ENCODE measurements at places on chromosomes 2 and 18.

GRCh38 chr2:138601458-138602165 is 100.0 kb downstream of the SPOPL start:
- DNase-seq = no peak

DNA sequence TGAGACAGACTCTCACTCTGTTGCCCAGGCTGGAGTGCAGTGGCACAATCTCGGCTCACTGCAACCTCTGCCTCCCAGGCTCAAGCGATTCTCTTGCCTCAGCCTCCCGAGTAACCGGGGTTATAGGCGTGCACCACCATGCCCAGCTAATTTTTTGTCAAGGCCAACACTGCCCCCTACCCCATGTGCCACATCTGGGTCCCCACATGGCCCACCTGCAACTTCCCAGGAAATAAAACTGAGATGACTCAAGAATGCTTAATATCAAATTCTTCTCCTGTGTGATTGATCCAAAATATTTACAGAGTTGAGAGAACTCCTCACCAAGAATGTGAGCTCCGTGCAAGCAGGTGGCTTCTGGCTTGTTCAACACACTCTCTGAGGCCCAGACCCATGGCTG is 9.1 kb downstream of the AP1S3 start:
- no peak for DNase-seq

DNA sequence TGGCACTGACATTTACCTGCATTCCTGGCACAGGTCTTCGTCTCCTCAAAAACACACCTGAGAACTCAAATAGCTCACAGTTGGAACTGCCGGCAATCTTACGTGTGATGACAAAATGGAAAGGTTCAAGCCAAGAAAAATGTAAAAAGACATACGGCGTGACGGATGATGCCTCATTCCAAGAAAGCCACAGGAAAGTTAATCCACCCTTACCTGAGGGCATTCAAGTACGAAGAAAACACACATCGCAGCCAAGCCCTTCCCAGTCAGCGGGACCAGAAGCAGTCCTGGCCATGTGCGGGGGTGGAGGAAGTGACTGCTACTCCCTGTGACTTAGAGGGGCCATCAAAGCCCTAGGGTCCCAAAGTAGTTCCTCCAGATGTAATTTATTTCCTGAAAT is 986.3 kb upstream of the CELF4 start:
- DNase-seq = no peak

GRCh38 chr18:48765053-48765452 is 185.7 kb downstream of the SMAD7 start:
- DNase-seq = no peak

DNA sequence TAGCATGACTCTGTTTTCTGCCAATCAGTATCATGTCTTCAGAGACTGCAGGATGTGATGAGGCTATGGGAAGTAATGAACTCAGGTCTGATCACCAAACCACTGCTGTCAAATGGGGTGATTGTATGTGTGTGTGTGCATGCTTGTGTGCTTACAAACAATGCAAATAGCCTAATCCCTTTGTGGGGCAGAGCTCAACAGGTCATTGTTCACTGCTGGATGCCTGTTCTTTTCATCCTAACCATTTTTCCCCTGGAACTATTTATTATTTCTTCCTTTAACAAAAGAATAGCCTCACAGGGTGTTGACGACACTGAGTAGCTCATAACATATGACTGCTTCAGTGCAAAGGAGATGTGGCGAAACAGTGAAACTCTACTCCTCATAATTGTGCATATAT is 55.9 kb downstream of the NXPH2 start:
- no peak for DNase-seq

DNA sequence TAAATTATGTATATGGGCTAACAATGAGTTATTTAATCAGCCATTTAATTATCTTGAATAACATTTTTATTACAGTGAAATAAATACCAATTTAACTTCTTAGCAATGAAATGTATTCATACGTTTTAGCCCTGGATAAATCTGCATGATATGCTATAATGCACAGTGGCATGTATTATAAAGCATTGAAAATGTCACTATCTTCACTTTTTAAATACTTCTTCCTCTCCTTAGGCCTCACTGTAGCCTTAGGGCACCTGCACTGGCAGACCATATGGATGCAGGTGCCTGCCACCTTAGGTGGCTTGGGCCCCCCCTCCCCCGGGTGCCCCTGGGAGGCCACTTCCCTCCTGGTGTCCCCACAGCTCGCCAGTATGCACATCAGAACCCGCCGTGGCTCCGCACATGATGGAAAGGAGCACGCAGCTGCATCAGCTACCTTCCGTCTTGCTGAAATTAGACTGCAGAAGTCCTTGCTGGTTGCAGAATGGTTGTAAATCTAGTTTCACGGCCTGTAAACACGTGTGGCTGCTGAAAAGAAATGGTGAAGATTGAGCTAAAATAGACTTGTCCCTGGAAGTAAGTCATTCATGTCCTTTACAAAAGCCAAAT is 56.7 kb downstream of the ADI1 start:
- DNase-seq = no peak

- DNase-seq = no peak
These were observed 811.8 kb upstream of the ACVR2A start for GRCh38 chr2:147033044-147033443.

DNA sequence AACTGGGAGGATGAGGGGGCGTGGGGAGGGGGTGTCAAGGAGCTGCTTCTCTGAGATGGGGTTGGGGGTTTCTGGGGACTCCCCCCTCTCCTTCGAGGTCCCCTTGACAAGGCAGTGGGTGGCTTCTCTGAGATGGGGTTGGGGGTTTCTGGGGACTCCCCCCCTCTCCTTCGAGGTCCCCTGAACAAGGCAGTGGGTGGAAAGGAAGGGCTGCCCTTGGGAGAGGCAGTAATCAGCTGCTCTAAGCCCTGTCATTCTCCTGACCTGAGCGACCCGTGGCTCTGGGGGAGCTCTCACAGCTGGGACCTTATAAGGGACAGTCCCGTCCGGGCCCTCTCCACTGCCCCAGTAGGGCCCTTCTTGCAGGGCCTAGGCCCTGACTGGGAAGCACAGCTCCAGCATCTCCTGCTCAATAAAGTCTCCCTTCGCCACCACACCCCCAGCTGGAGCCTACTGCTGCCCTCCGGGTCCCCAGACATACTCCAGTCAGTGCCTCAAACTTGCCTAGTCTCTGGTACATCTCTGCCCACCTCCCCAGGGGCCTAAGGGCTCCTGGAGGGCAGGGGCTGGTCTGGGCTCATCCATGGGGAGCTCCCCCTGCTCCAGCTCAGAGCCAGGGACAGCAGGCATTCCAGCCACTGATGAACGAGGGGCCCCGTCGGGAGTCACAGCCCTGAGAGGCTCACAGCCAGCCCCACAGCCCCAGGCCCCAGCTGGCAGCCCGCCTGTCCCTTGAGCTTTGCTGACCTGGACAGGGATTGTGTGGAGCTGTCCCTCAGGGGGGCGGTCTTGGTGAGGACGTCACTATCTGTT is 2.8 kb downstream of the GAREM2 start:
- DNase-seq = peak; percentile 38

GRCh38 chr2:145394181-145394580 is 874.3 kb upstream of the ZEB2 start:
- no peak for DNase-seq

DNA sequence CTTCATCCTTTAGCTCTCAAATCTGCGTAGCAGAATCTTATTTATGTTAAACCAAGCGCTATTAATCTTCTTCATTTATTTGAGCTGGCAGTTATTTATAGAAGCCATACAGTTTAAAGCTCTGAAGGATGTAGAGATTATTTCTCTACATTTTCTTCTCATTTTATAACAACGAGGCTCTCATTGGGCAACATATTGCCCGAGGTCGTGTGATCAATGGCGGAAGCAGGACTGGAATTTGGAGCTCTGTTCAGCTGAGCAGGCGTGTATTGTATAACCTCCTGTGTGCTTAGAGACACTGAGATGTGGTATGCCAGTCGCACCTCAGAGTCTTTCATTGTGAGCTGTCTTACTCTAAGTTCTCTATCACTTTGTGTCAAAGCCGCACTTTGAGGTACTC is 17.5 kb upstream of the DRC1 start:
- no peak for DNase-seq

DNA sequence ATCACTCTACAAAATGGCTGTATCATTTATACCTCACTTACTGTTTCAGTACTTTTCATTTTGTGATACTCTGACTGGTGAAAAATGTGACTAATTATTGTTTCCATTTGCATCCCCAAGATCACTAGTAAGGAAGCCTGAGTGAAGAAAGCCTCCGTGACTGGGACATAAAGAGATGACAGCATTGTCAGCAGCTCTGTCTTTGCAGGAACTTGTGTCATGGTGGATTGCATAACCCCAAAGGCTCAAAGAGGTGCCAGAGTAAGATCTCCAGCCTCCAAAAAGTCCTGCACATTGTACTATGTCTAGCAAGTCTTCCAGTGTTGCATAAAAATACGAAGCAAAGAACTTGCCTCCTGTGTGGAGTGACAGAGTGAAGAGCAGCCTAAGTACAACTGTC is 187.5 kb upstream of the CRIM1 start:
- DNase-seq = no peak

- DNase-seq = no peak
These were observed 496.1 kb upstream of the MYT1L start for GRCh38 chr2:2827046-2827636.

- DNase-seq = no peak
These were observed 14.6 kb upstream of the LAPTM4A start for GRCh38 chr2:20065885-20066602.

DNA sequence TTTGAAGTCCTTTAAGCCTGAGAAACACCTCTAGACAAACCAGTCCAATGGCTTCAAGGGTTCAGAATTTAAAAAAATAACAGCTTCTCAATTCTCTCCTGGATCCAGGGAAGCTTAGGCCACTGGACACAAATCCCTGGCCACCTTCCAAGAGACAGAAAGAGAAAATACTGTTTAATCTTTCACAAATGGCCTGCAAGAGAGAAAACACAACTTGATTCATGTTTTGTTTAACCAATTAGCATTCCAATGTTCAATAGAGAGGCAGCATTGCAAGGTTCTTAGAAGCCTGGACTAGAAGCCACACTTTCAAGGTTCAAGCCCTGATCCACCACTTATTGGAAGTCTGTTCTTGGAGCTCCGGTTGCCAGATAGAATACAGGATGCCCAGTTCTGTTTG is 109.0 kb upstream of the PARD3B start:
- no peak for DNase-seq

DNA sequence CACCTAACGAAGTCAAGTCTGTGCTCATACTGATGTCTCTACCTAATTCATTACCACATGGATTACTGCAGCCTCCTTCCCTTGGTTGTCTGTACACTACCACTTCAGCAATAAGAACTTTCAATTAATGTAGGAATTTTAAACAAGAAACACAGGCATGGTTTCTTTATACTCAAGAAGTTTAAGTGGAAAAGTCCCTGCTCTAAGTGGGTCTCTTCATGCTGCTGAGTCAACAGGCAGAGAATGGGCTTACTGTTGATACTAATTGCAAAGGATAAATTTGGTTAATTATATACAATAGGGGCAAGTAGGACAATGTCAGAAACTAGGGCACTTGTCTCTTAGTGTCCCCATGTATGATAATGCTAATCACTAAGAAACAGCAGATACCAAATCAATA is 392.6 kb downstream of the DSEL start:
- no peak for DNase-seq

DNA sequence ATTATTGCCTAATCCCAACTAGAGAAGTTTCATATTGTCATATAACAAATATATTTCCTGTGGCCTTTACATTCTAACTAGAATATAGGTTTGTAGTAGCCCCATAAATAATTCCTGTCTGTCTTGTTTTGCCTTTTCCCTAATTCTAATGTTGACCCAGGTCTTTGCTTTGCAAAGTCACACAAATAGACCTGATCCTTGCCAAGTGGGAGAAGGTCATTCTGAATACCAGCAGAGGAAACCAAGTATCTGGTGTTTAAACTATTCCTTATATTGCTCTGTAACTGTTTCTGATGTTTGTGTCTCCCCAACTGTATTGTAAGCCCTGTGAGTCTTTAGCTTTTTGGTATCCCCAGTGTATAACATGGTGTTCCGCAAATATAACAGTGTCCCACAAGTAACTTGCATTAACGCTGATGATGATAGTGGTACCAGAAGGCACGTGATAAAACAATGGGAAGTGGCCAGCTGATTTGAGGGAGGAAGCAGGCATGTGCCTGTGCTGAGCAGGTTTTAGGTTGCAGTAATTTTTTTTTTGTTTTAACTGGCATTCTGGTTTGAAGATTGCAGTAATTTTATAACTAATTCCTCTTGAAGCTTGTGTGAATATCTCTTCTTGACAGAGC is 11.1 kb downstream of the HADHB start:
- DNase-seq = no peak

DNA sequence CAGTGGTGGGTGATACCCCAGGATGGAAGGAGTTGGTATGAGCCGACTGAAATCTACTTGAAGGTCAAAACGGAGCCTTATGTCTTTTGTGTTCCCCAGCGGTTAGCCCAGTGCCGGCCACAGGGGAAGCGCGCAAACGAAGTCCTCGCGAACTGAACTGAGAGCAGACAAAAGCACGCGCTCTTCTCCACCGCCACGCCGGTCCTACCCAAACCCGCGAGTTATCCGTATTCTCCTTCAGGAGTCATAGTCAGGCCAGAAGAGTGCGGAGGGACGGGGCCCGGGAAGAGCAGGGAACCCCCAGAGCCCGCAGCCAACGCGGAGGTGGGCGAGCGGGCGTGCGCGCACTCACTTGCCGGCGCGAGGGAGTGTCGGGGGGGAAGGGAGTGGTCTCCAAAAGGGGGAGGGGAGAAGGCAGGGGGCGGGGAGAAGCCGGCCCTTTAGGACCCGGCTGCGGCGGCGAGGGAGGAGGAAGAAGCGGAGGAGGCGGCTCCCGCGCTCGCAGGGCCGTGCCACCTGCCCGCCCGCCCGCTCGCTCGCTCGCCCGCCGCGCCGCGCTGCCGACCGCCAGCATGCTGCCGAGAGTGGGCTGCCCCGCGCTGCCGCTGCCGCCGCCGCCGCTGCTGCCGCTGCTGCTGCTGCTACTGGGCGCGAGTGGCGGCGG is at the start of gene IGFBP2:
IGFBP2 (plus strand) TSS at position 469 of the 664 bp plus-strand sequence; CDS start at position 573, 104 bp downstream.
- DNase-seq = no peak

DNA sequence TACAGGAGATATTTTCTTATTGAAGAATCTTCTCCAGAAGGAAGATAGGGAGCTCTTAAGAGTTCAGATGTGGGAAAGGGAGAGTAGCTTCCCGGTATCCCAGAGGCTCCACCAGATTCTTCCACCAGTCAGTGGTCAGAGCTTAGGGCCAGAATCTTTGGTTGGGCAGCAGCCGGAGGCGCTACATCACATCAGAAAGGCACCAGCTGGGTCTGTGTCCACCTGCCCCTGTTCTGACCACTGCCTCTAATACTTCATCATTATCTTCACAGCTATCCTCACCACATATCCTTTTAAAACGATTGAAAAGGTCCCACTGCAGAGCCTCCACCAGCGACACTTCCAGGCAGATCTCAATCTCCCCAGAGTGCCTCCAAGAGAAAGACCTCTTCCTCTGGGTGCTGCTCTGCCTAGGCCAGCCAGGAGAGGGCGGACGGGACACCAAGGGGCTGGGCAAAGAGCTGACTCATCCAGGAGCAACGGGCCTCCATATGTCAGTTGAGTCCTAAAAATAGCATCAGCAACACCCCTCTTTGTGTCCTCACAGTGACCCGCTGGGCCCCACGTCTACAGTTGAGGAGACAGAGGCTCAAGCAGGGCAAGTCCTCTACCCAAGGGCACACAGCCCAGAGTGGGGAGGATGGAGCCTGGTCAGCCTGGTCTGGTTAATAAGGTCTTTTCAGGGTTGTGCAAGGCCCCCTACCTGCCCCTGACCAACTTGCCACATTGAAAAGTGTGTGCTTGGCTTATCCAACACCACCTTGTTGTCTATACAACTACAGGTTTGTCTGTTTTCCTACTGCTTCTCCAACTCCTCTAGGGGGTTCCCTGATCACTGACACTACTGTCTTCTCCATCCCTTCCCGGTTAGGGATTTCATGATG is 81.2 kb downstream of the ADD2 start:
- DNase-seq = peak; percentile 36

- no peak for DNase-seq
These were observed 213.0 kb upstream of the RAB6C start for GRCh38 chr2:129766374-129766993.
